ENCODE measurements at places on chromosomes 4 and X. TPM values are rescaled to one million over a fixed set of nuclear protein-coding genes. Genes with fewer than 3 reads are reported as not detected.

ELF4 gene
- total RNA-seq: 23.8 TPM

HGFAC gene
- 0.58 TPM for total RNA-seq

DMD gene
- total RNA-seq: not detected

FAM9B gene
- 0.07 TPM for total RNA-seq

WAS gene
- not detected for total RNA-seq

ETDC gene
- not detected for total RNA-seq

GPR143 gene
- 0.52 TPM for total RNA-seq

ITM2A gene
- not detected for total RNA-seq

SLC9B1 gene
- total RNA-seq: not detected

MSX1 gene
- 7.5 TPM for total RNA-seq

CXCL10 gene
- total RNA-seq: 0.81 TPM

NMU gene
- 40.2 TPM for total RNA-seq

MSL3 gene
- 30.3 TPM for total RNA-seq

SOX3 gene
- total RNA-seq: not detected

CFI gene
- total RNA-seq: not detected

TBC1D8B gene
- total RNA-seq: 1.8 TPM

MAGEA3 gene
- total RNA-seq: 3.0 TPM

ARHGAP36 gene
- total RNA-seq: not detected

TCP11X2 gene
- not detected for total RNA-seq

GAGE12H gene
- not detected for total RNA-seq

FAT1 gene
- 92.4 TPM for total RNA-seq

CPE gene
- 15.5 TPM for total RNA-seq

NSG1 gene
- not detected for total RNA-seq

CYP4V2 gene
- total RNA-seq: 0.69 TPM

DDX60 gene
- 6.3 TPM for total RNA-seq

CA5B gene
- 8.5 TPM for total RNA-seq

CT45A5 gene
- total RNA-seq: not detected

ETDB gene
- total RNA-seq: not detected

SYN1 gene
- total RNA-seq: not detected

HAND2 gene
- total RNA-seq: not detected

DAPP1 gene
- 11.6 TPM for total RNA-seq

PNMA6F gene
- total RNA-seq: not detected

GCNA gene
- 2.9 TPM for total RNA-seq

CT45A10 gene
- not detected for total RNA-seq

ATP1B4 gene
- not detected for total RNA-seq

CDS1 gene
- total RNA-seq: 11.2 TPM

XPNPEP2 gene
- total RNA-seq: not detected

SPOCK3 gene
- total RNA-seq: 2.2 TPM

All from PC-3 (cell line).